ENCODE measurements at places on chromosomes 13 and 19.

GRCh38 chr13:39767791-39768517, 112.5 kb downstream of the COG6 start:
- DNase-seq = no peak

DNA sequence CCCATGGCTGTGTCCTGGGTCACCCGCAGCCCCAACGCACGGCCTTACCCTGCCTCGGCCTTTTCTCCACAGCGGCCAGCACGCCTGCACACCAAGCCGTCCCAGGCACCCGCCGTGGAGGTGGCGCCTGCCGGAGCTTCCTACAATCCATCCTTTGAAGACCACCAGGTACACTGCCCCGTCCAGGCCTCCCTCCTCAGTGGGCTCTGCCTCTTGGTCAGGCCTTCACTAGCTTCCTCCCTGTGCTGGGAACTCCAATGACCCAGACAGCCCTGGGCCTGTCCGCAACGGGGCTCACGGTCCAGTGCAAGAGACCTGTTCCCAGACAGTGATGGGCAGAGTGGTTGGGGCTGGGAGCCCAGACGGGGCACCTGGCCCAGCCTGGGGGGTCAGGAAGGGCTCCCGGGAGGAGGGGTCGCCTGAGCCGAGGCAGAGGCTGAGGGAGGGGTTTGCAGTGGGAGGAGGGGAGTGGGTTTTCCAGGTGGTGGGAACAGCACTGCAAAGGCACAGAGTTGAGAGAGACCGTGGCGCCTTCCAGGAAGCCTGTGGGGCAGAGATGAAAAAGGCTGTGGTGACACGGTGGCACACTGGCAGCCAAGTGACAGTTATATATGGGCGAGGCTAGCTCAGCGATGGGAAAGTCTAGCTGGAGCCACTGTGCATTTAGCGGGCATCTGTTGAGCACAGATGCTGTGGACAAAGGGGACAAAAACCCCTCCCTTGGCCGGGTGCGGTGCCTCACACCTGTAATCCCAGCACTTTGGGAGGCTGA, 7.3 kb downstream of the NOP53 start:
- no peak for DNase-seq

- DNase-seq = no peak
Observed at GRCh38 chr13:30169442-30169841, 137.9 kb downstream of the KATNAL1 start.

- DNase-seq = no peak
Observed at GRCh38 chr13:109246001-109246400, 540.4 kb downstream of the IRS2 start.

DNA sequence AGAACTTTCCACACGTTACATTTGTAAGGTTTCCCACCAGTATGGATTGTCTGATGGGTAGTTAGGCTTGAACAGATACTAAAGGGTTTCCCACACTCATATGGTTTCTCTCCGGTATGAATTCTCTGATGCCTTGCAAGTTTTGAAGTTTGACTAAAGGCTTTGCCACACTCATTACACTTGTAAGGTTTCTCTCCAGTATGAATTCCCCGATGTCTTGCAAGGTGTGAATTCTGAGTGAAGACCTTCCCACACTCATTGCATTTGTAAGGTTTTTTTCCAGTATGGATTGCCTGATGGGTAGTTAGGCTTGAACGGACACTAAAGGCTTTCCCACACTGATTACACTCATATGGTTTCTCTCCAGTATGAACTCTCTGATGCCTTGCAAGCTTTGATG, 7.6 kb upstream of the ZNF415 start:
- no peak for DNase-seq

GRCh38 chr19:18274219-18274780, at the start of gene IQCN:
TSS of gene IQCN (minus strand) at chr19:18274452. CDS start at chr19:18269478, 4,974 bp downstream.
- DNase-seq = no peak

GRCh38 chr19:49574206-49574755, 6.1 kb downstream of the NOSIP start:
- no peak for DNase-seq

GRCh38 chr19:41792513-41793413, 3.6 kb upstream of the CEACAM3 start:
- no peak for DNase-seq

DNA sequence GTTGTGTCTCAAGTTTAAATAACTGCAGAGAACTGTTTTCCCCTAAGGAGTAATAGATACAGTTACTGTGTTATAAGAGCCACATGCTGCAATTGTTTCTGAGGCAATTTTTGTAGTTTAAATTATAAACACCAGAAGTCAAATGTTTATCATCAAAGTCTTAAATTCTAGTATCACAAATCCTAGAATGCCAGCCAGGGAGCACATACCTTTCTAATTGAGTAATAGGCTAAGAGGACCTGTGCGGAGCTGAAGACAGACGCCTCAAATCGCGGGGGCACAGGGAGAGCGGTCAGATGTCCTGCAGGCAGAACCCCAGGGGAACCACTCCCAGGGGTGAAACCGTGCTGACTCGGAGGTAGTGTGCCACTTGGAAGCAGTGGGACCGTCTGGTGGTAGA, 65.2 kb upstream of the TNFRSF19 start:
- DNase-seq = no peak

- no peak for DNase-seq
Observed at GRCh38 chr13:80931118-80931517, 590.2 kb upstream of the SPRY2 start.

DNA sequence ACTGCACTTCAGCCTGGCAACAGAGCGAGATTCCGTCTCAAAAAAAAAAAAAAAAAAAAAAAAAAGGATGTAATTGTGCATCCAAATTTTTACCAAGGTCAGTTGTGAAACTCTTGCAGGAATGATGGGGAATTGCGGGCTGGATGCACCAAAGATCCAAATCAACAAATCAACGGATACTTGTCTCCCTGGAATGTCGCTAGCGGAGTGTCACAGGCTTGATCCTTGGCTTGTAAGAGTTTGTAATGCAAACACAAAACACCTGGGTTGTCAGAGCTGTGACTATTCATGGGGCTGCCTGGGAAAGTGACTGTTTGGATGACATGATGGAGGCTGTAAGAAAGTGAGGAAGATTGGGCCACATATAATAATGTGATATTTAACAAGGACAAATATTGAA, 4.2 kb downstream of the KANK3 start:
- DNase-seq = no peak

- no peak for DNase-seq
Observed at GRCh38 chr19:1862424-1863327, 703 bp downstream of the KLF16 start.
